Stimulated activated CD8-positive, alpha-beta memory T cell treated with anti-CD3 and anti-CD28 coated beads, Interleukin-7, amount 100 ng/mL, for 4 hours (primary cell): ENCODE measurements at places on chromosomes 12 and 14.

- no peak for DNase-seq
Measured at GRCh38 chr12:95116773-95117172, 43.4 kb upstream of the NR2C1 start.

- DNase-seq: no peak
Measured at GRCh38 chr12:64903479-64904152, 79.2 kb downstream of the TBC1D30 start.

DNA sequence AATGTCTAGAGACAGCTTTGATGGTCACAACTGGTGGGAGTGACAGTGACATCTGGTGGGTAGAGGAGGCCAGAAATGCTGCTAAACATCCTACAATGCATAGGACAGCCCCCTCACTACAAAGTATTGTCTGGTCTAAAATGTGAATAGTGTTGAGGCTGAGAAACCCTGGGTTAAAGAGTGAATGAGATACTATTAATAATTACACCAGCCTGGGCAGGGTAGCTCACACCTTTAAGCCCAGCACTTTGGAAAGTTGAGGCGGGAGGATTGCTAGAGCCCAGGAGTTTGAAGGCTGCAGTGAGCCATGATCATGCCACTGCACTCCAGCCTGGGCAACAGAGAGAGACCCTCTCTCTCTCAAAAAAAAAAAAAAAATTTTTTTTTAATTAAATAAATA lies 11.1 kb downstream of the SVOP start:
- DNase-seq: no peak

GRCh38 chr12:126915309-126915708 lies 1351.7 kb upstream of the TMEM132C start:
- no peak for DNase-seq

- DNase-seq: no peak
Measured at GRCh38 chr12:30794591-30795409, 40.0 kb upstream of the CAPRIN2 start.

DNA sequence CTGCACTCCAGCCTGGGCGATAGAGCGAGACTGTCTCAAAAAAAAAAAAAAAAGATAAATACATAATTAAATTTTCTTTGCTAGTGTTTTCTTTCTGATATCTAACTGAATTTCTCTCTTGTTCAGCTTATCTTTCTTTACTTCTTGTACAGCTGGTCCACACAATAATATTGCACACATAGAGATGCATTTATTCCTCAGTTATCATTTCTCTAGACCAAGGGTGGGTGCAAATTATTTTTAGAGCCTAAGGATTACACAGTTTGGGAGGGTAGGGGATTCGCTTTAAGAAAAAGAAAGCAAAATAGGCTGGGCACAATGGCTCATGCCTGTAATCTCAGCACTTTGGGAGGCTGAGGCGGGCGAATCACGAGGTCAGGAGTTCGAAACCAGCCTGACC lies 17.9 kb downstream of the A2ML1 start:
- DNase-seq: no peak

- DNase-seq: no peak
Measured at GRCh38 chr12:64218597-64218996, 3.5 kb downstream of the KICS2 start.

- no peak for DNase-seq
Measured at GRCh38 chr14:67987606-67988005, 168.0 kb downstream of the RAD51B start.

DNA sequence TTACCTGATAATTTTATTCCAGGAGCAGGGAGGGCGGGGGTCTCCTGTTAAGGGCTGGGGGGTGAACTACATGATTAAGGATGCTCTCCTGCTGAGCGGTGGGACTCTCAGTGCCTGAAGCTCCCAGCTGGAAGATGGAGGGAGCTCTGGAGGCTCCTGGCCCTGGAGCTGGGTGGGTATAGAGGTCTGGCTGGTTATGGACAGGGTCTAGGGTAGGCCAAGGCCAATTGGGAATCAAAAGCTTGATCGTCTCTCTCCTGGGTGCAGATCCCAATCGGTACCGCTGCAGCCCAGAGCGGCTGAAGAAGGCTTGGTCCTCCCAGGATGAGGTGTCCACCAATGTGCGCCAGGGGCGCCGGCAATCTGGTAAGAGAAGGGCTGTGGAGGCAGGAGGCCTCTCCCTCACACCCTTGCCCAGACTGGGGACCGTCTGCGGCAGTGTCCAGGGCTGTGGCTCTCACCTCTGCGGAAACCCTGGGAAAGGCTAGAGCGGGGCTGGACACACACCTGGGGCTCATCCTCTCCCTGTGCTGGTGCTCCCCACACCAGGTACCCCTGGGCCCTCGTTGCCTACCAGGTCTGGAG lies 28.4 kb downstream of the PLEKHG3 start:
- no peak for DNase-seq

- no peak for DNase-seq
Measured at GRCh38 chr12:111360325-111360930, 8.5 kb downstream of the PHETA1 start.

DNA sequence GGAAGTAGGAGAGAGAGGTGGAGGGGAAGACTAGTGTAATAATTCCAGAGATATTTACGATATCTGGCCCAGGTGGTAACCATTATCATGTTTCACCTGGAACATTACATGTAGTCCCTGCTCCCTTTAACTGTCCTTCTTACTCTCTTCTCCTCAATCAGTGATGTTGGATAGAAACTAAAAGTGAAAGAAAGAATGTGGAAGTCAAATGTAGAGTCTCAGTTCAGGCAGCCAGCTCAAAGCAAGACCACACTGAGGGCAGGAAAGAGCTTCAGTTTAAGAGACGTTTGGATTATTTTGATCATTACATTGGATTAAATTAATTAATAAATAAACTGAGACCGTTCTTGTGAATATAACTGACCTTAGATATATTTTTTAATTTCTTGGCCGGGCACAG lies 594.4 kb downstream of the FLRT2 start:
- no peak for DNase-seq

DNA sequence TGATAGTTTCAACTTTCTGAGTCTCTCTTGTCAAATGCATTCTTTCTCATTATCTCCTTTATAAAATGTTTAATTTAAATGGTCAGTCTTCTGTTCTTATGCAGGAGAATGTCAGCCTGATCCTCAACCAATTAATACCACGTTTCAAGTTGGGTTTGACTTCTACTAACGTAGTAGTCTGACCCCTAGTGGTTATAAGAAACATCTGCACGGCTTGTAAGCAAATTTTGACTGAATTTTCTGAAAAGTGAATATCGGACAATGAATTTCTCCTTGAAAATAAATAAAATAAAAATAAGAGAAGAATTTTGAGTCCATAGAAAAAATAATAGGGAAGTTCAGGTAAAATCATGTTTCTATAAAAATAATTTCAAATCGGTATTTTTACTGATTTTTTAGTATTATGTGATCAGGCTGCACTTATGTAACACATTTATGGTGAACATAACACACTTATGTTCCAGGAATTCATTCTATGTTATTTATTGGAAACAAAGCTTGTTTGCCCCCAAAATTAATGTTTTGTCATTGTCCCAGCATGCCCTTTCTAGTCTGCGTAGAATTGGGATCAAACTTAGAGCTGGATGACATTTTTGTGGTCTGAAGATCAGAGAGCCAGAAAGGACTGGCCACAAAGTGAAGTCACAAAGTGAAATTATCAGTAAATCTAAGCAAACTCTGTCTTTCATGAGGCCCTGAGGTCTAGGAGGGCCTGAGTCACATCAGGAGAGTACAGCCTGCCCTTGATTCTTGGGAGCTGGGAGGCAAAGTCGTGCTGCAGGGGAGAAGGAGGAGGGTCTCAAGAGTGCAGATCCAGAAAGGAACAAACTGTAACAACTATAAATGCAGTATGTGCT lies 101.2 kb upstream of the STXBP6 start:
- no peak for DNase-seq

DNA sequence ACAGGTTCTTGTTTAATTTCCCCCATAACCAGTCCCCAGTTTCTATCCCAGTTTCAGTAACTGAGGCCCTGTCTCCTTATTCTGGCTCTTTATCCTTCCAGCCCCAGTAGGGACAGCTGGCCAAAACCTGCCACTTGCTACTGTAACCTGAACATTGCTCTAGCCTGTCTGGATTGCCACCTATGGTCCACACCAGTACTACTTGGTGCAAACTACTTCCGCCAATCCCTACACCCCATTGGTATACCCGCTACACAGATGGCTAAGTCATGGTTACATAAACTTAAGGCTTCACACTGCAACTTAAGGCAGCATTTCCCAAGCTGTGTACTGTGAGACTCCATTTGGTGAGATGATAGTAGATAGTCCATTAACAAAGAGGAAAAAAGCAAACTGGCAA lies 20.3 kb upstream of the C12orf76 start:
- no peak for DNase-seq

DNA sequence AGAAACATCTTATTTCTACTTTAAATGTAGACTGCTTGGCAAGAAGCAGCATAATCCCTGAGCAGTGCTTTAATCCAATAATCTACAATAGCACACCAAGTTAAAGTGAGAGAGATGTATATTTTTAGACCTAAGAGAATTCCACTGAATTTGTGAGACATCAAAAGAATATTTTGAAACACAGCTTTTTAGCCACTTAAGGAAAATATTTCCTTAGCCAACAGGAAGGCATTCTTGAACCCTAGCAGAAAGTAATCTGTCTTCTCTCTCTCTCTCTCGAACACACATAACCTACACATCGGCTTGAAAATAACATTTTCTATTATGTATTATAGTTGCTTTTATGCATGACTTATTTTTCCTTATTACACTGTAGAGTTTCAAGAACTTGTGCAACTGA lies 34.0 kb downstream of the KITLG start:
- no peak for DNase-seq

GRCh38 chr14:22640192-22640591 lies 4.0 kb downstream of the OR6J1 start:
- DNase-seq: no peak

DNA sequence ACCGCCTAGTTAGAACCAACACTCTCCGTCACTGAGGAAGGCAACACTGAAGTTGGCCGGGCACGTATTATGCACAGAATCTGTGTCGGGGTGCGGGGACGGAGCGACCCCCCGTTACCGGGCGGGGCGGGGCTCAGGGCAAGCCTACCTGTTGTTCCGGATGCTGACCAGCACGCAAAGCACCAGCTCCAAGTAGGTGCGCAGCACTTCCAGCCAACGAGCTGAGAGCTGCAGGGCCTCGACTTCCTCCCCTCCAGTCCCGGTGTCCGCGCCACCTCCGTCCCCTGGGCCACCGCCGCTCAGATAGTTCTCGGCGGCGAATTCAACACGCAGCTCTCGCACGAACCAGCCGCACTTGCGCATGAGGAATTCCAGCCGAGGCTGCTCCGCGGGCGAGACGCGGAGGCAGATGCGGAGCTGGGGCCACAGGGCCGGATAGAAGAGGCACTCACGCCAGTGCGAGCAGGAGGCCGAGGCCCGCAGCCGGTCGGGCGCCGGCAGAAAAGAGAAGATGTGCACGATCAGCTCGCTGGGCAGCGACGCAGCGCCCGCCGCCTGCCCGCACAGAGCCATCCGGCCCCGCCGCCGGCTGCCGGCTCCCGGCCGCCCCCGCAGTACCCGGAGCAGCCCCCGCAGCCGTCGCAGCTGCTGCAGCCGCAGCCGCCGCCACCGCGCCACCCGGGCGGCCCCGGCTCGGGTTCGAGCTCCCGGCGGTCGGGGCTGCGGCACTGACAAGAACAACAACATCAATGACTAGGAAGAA lies 636 bp downstream of the FBXO33 start:
- DNase-seq: no peak

- DNase-seq: no peak
Measured at GRCh38 chr14:88668448-88669116, 105.7 kb downstream of the ZC3H14 start.

GRCh38 chr14:64718762-64719161 lies 14.5 kb downstream of the PLEKHG3 start:
- no peak for DNase-seq

- no peak for DNase-seq
Measured at GRCh38 chr14:99123208-99123870, 148.7 kb downstream of the BCL11B start.

DNA sequence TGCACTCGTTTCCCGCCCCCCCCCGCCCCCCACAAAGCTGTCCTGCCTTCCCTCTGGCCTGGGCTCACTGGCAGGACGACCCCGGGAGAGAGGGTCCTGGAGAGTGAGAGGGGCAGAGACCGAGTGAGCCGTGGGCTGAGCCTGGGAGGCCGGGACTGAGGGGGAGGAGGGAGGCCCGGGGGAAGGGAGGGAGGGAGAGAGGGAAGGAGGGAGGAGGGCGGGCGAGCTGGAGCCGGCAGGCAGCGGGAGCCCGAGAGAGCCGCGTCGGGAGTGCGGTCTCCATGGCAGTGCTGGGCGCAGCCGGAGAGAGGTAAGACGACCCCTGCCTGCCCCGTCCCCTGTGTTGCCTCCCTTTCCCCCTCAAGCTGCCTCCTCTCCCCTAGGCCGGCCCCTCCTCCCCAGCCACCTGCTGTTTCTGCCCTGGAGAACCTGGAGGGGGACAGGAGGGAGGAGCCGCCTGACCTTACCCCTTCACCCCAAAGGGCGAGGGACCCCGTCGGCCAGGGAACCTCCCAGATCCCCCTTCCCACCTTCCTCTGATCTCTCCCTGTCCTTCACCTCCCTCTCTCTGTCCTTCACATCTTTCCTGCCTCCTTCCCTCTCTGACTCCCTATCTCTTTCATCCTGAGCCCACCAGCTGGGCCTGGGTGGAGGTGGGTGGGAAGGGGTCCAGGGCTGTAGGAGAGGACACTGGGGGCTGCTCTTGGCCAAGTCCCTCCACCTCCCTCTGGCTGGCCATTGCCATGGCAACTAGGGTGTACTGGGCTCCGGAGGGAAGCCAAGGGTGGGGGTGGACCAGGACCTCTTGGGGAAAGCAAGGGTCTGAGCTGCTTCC lies at the start of gene GPR162:
TSS of gene GPR162 (plus strand) at position 231 of the 835 bp plus-strand sequence. CDS start 2,078 bp downstream, outside the sequence.
- no peak for DNase-seq
